ENCODE measurements at places on chromosomes 1 and 21.
A peak's percentile ranks its signal among the peaks of the same experiment; 100 is the strongest.

DNA sequence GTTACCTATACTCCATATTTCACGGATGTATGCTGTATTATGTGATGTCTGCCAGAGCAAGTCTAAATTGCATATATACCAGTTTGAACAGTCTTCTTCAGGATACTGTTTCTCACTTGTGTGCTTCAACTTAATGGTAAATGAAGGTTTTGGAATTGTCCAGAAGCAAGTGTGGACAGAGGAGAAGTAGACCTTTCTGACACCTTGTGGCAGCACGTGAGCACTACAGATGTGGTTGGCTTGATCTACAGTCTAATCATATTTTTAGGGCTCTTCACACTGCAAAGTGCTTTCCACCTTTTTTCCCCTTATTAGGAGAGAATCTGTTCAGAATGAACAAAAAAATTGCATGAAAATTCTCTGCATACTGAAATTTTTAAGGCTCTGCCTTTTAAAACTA, 10.9 kb downstream of the MORC3 start:
- peak; percentile 35 for DNase-seq

DNA sequence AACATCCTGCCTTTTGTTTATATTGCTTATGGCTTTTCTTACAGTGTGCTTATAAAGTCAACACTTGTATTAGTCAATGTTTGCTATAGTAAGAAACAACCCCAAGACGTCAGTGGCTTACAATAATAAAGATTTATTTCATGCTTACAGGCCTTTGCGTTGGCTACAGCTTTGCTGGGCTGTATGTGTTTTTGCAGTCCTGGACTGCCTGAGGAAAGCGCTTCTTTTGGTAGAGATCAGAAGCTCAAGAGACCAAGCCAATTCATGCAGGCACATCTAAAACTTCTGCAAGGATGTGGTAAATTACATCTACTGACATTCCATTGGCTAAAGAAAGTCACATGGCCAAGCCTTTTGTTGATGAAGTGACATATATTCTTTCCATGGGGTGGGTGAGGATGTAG, 17.5 kb upstream of the PRKAA2 start:
- no peak for DNase-seq

DNA sequence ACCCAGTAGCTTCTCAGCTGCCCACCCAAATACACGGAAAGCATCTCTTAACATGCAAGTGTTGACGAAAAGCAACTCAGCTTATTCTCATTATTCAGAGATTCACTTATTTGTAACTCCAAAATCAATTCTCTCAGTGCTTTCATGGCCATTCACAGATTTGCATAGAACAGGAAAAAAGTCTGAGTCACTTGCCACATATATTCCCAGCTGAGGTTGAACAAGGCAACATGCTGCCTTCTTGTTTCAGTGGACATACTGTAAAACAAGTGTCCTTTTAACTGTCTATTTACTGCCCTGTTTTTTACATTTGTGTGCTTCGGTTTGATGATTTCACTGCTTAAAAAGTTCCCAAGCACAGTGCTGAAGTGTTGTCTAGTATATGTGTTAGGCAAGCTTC, 273.0 kb downstream of the LTN1 start:
- no peak for DNase-seq

GRCh38 chr1:168466714-168467131, 77.1 kb downstream of the XCL2 start:
- no peak for DNase-seq

GRCh38 chr1:19071674-19072281, 115.3 kb upstream of the IFFO2 start:
- DNase-seq: no peak

- peak; percentile 96 for DNase-seq
Observed at GRCh38 chr1:205658943-205659581, 21.2 kb downstream of the SLC45A3 start.

DNA sequence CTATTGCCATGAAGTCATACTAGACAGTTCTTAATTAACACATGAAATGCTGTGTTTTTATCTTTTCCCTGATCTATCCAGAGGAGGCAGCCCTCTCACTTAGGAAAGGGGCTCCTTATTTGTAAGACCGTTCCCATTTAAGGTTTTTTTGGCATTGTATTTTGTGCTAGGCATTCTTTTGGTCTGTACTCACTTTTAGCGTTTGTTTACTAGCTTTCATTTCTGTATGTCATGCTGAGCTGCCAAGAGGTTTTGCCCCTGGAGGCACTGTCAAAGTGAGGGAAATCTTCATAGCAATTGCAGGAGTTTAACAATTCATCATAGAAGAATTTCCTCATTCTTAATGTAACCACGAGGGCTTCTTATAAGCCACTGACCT, 59.5 kb downstream of the MTR start:
- DNase-seq: no peak

GRCh38 chr1:75745276-75745675, 20.8 kb downstream of the ACADM start:
- DNase-seq: no peak

DNA sequence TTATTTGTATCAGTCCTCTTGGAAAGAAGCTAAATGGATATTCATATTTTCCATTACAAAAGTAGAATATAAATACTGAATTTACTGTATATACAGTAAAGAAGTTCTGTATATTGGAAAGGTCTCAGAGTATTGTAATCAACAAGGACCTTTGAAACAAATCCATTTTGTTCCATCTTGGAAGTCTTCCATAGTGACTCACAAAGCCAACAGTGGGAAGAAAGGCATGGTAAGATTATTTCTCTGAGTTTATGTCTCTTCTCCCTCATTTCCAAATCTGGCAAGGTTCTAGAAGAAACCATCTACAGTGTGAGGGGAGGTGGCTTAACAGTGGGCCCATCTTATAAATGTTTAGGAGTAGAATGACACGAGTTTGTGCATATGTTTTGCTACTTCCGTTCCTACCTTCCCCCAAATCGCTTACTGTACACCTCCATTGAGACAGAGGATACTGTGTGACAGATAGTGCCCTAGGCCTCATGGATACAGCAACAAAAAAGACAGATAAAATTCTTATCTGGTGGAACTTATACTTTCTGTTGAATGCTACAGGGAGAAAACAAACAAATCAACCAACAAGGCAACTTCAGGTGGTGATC, 22.1 kb upstream of the SSX2IP start:
- no peak for DNase-seq

DNA sequence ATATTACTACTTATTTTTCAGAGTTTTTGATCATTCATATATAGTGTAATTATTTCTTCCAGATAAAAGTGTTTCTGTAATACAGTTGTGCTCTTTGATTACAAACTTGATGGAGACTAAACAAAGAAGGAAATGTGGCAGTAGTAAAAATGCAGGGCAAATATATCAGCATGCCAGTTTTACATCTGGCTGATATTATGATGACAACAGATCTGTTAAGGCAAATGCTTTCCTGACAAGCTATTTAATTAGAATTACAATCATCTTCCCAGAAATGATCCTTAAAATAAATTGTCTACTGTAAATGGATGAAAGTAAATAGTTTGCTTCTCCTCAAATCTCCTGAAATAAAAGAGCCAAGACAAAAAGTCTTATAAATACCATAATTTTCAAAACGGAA, 1659.8 kb downstream of the BRINP3 start:
- DNase-seq: no peak

- no peak for DNase-seq
Observed at GRCh38 chr1:1058921-1059493, 15.1 kb downstream of the RNF223 start.

DNA sequence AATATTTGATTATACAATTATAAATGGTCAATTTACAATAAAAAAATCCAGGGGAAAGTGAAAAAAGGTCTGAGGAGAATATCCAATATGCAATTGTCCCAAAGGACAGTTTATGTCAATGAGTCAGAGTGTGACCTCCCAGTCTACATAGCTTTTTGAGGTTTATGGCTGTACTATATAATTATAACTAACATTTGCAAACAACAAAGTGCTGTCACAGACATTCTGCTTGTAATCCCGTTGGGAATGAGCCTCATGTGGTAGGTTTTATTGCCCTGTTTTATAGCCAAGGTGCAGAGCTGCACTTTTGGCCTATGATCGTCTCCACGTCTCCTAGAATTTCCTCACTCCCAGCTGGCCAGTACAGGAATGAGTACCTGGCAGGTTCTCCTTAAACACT, 103.8 kb downstream of the ADSS2 start:
- no peak for DNase-seq

DNA sequence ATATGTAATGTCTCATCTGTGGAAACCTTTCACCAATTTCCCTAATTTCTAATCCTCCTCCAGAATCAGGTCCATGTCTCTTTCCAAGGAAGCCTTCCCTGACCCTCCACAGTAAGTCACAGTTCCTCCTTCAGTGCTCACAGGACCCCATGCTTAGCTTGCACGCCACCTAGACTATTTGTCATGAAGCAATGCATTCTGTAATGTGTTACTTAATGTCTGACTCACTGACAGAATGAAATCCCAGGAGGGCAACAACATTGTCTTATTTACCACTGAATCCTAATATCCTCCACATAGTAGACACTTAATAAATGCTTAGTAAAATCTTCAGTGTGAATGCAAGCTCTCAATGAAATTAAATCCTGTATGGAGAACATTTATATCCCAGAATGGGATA, 245.9 kb upstream of the PLD5 start:
- DNase-seq: no peak

- DNase-seq: no peak
Observed at GRCh38 chr1:4044967-4045366, 144.9 kb upstream of the C1orf174 start.

DNA sequence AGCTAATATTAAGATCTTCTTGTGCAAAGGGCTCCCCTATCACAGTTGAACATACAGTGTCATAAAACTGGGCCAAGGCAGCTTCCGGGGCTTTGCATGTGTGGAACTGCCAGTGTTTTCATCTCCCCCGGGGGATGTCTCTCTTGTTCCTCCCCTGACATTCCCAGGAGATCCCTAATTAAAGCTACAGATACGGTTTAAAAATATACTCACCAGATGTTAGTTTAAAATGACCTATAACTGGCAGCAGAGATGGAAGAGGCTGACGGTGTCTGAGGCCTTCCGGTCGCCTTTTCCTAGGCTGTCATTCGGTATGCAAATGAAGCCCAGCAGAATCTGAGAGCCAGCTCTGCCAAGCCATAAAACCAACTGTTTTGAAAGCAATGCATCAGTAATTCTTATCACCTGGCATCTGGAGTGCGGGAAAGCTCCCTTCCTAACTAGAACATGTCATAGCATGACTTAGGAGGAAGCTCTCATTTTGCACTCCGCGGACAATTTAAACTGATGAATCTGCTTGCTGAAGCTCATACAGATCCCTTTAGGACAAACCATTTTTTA, 436.5 kb upstream of the VAMP3 start:
- no peak for DNase-seq

GRCh38 chr1:14112613-14113012, 412.6 kb downstream of the PRDM2 start:
- DNase-seq: no peak

DNA sequence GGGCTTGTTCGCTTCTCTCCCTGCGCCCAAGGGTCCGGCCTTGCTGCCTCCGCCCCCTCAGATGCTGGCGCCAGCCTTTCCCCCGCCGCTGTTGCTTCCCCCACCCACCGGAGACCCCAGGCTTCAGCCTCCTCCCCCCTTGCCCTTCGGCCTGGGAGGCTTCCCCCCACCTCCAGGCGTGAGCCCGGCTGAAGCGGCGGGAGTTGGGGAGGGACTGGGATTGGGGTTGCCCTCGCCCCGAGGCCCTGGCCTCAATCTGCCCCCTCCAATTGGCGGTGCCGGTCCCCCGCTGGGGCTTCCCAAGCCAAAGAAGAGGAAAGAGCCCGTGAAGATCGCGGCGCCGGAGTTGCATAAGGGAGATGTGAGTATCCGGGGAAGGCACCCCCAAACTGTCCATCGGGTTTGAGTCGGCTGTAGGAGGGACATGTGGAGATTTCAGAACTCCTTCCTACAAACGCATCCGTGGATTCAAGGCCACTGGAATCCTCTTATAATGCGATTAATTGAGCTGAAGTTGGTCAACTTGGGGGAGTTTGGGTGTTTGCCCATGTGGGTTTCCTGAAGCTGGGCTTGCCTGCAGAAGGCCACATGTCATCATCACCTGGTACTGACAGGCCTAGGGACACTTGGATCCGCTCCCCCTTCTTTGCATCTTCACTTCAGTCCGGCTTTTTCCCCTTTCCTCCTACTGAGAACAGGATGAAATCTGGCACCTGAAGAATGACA, 707 bp downstream of the PRCC start:
- DNase-seq: no peak

Data from D721Med (cell line).